Kidney tubule cell (primary cell): ENCODE measurements at places on chromosomes 6 and 20.

- no peak for DNase-seq
Observed at GRCh38 chr6:87623248-87623647, 33.3 kb downstream of the ORC3 start.

DNA sequence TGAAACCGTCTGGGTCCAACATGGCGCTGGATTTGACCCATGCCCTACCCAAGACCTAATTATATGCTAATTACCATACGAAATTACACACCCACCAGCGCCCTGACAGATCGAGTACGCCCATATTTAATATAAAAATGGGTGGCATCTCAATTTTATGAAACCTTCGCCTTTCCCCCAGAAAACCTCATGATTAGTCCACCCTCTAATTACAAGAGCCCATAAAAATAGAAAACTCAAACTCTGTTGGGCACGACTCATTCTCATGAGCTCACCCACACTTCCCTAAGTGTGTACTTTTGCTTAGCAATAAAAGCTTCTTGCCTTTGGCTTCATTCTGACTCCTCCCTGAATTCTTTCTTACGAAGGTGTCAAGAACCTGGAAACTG lies 136.4 kb downstream of the OR2B2 start:
- DNase-seq: peak; percentile 73

GRCh38 chr6:13302751-13303667 lies 25.3 kb downstream of the TBC1D7 start:
- peak; percentile 98 for DNase-seq

- DNase-seq: no peak
Observed at GRCh38 chr20:63950701-63951397, 5.4 kb downstream of the UCKL1 start.

DNA sequence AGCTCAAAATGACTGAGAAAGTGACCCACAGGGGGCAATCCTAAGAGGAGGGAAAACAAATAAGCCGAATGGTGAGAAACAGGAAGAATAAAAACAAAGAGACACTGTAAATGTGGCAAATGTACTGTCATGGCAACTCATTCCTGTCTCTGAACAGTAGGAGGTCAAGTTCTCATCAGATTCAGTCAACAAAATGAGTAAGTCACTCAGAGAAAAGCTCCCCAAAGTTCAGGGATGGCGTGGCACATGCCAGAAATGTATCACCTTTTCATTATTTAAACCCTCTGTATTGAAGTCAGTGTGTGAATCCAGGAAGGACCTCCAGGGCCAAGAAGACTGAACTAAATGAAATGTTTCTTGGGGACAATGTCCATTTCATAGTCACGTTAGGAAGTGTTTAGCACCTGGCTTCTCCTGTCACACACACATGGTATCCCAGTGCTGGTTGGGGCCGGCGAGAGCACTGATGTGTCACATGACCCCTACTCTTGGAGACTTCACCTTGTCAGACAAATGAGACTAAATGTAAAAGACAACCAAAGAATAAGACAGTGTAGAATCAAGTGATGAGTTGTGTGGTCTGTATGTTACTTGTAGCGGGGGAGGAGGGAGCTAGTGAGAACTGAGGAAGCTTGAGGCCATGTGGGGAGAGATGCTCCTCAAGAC lies 20.7 kb downstream of the CNR1 start:
- DNase-seq: no peak

DNA sequence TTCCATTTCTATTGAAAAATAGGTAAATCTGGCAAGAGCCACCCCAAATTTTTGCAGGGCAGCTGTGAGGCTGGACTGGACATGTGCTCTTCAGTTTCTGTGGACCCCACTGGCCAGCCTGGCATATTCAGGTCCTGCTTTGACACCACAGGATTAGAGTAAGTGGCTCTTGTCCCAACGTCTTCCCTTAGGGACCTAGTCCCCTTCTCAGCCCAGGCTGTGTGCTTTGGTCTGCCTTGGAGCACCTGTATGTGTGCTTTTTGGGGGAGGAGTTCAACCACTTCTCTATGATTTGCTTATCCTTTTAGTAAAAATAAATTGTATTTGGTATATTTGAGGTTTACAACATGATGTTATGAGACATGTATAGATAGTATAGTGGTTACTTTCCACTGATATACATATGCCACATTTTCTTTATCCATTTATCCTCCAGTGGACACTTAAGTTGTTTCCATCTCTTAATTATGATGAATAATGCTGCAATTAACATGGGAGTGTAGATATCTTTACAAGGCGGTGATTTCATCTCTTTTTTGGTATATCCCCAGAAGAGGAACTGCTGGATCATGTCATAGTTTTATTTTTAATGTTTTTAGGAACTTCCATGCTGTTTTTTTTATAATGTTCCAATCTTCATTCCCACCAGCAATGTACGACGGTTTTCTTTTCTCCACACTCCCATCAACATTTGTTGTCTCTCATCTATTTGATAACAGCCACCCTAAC lies 167.8 kb upstream of the UST start:
- DNase-seq: no peak

GRCh38 chr20:62282877-62283503 lies 19.8 kb upstream of the ADRM1 start:
- no peak for DNase-seq

DNA sequence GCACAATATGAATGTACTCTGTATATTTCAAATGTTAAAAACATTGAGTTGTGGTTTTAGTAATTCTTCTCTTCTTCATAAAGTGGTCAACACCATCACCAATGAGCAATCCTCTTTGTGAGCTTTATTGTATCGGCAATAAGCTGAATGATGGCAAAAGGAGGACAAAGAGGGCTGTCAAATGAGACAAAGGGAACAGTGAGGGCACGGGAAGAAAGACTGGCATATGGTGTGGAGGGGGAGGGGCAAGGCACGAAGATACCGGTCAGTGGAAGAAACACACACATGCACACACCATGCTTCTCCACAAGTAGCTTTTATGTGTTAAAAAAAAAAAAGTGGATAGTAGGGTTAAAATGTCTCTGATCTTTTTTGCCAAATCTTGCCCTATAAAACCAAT lies 506.8 kb upstream of the CITED2 start:
- no peak for DNase-seq

GRCh38 chr6:36187446-36187845 lies 9.1 kb upstream of the BRPF3 start:
- DNase-seq: no peak

GRCh38 chr20:31568041-31568731 lies 36.9 kb upstream of the ID1 start:
- no peak for DNase-seq

DNA sequence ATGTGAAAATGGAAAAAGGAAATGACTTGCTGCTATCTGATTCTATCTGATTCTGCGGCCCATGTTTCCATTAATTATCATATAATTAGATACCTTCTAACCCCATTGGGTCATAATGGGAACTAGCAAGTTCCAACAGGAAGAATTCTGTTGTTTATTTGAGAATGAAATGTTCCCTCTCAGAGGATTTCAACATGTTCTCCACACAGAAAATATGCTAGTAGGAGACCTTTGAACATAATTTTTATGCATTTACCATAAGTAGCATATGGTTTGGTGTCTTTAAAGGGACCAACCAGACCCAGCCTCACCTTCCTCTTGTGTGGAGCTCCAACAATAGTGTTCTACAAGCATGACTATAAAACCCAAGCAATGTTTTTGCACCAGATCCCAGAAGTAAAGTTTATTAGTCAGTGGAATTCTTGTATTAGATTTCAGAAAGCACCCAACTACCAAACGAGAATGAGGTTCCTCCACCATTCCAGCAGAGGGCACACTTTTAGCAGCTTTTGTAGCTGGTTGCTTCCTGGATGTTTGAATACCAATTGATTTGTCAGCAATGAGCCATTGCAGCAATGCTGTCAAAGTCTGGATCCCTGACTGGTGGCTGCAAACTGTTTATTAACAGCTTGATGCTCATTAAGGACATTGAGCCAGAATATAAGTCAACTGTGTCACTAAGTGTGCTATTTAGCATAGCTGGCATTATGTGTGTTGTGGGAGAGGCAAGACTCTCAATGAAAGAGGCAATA lies 143.6 kb upstream of the GJE1 start:
- DNase-seq: peak; percentile 82

GRCh38 chr6:15230827-15231226 lies 15.0 kb upstream of the JARID2 start:
- no peak for DNase-seq

DNA sequence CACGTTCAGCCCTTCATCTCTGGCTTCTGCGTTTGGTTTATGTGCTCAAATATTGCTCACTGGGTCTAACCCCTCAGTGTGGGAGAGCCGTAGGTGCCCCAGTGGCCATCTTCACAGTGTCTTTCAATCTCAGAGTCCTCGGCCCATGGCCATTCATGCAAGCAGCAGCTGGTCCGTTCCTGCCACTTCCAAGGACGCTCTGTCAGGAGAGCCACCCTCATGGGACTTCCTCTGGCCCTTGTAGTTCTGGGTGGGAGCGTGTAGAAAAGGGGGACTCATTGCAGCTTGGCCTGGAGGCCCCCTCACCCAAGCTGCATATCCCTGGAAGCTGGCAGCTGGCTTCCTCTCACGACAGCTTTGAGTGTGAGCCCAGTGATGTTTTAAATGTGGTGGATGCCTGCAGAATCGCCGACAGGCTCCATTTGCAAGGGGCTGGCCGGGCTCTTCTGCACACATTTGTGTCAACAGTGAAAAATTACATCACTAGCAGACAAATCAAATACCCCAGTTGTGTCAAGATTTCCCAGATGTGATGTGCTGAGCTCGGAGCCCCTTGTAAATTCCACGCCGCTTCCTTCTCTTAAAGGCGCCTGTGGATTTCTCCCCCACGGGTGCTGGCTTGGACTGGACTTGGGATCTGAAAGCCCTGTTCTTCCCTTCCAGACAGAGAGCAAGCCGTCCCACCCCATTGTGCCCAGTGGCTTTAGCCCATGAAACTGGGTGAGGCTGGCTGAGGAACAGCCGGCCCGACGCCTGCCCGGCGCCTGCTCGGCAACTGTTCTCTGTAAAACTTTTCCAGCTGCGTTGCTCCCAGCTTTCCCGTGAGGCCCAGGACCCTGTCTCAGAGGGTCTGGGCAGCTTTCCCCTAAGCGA lies 360.1 kb downstream of the TAF4 start:
- no peak for DNase-seq

DNA sequence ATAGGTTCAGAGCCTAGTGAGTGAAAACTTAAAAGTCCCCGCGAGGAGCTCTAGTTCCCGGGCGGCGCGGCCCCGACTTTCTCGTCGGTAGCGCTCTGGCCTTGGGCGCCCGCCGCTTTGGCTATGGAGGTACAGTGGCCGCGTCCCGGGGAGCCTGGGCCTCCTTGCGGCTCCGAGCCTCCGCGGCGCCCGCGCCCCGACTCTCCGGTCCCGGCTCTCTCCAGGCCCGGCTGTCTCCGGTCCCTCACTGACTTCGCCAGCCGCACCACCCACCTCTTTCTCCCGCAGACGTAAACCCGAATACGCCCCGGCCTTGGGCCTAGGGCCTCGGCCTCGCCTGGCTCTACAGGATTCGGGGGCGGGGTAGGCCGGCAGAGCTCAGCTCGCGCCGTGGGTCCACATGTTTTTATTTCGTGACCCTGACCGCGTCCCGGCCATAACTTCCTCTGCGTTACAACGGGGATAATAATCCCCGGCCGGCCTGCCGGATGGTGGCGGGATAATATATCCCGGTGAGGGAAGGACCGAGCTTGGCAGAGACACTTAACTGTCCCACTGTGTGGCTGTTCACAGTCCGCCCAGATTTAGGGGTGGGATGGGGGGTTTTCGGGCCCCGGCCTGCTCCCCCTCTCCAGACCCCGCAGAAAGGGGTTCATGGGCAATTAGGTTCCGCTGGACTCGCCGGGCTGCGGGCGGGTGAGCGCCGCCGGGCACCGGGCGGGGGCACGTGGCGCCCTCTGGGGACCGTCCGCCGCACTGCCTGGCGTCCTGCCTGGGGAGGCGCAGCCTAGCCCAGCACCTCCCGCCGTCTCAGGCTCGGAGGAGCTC lies 10.0 kb upstream of the TBX18 start:
- DNase-seq: peak; percentile 53

DNA sequence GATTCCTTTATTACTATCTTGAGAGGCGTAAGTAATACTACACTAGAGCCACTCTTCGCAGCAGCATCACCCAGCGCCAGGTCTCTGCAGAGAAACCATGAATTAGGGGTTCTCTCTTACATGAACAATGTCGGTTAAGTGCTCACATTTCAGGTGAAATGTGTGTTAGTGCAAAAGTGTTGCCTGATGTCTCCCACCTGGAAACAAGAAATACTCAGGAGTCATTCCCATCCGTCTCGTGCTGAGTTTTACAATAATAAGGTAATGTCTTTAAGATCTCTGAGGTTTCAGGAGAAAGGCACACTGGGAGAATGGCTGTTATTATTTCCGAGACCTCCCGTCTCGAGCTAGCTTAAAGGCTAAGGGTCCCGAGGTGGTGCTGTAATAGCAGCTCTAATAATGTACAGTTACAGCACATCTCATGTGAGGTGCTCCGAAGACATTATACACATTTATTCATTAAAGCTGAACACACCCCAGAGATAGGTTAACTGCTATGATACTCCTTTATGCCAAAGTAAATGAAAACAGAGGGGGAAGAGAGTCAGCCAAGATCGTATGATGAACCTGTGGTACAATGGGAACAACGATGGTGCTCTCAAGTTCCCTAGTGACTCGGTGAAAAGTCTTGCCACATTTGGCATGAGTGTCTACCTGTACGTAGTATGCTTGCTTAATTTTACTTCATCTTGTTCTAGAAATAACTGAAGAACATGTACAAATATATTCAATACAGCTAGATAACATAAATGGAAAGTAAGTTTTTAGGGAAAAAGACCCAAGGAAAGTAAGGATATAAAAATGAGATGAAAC lies 458.3 kb upstream of the CITED2 start:
- DNase-seq: no peak

GRCh38 chr6:41334482-41335040 lies 847 bp upstream of the NCR2 start:
- no peak for DNase-seq

DNA sequence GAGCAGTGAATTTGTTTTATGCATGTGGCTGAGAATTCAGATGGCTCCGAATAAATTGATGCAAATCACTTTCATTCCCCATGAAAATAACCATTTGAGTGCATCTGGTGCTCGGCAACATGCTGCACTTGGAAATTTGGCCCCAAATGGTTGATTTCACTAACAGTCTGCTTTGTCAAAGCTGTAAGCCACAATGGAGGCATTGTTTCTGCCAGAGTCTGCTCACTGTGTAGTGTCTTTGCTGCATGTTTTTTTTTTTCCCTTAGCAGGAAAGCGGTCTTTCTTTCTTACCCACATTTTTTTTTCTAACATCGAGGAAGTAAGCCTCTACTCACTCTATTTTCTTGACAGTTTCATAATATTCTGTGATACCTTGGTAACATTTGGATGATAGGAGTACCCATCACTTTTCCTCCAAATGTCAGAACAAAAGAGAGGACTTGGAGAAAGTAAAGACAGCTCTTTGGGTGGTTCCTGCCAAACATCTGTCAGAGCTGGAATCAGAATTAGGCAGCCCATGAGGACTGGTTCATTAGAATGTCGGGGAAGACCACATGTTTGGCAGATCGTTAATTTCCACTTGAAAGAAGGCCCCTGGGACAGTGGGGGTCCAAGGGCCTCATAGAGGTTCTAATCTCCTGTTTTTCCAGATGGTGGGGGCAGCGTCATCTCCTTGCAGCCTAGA lies 149.5 kb downstream of the DOK5 start:
- DNase-seq: no peak

DNA sequence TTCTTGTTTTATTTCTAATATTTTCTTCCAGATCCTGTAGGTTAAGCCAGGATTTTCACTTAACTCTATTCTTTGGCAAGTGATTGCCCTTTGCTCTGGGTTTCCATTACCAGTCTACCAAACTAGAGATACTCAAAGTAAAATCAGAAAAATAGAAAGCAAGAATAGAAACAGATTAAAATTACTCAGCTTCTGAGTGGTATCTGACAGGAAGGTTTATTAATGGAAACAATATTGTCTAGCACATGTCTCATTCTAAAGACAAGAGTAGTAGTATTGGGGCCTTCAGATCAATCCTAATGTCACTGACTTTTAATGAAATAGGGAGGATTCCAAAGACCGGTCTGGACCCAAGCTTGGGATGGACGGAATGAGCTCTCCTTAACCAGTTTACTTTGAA lies 72.3 kb downstream of the SIM1 start:
- no peak for DNase-seq
